Endothelial cell of umbilical vein (primary cell): ENCODE measurements at places on chromosomes 6 and 20. TPM values are rescaled to one million over a fixed set of nuclear protein-coding genes. Genes with fewer than 3 reads are reported as not detected.

DNAH8 gene
- polyA plus RNA-seq, result 0.45 and 0.61 TPM in 2 replicates

PGBD1 gene
- 3.4 and 4.2 TPM in 2 replicates for polyA plus RNA-seq

MEI4 gene
- polyA plus RNA-seq, result not detected in 2 replicates

GSTA3 gene
- polyA plus RNA-seq, result not detected in 2 replicates

PSMF1 gene
- polyA plus RNA-seq, result 166 and 354 TPM in 2 replicates

HRH3 gene
- not detected in 2 replicates for polyA plus RNA-seq

CAGE1 gene
- not detected in 2 replicates for polyA plus RNA-seq

HSPA12B gene
- 3.6 and 3.7 TPM in 2 replicates for polyA plus RNA-seq

AIF1 gene
- not detected in 2 replicates for polyA plus RNA-seq

GPX5 gene
- polyA plus RNA-seq, result not detected in 2 replicates

ROS1 gene
- polyA plus RNA-seq, result not detected in 2 replicates

NRSN1 gene
- polyA plus RNA-seq, result not detected in 2 replicates

ECT2L gene
- not detected in 2 replicates for polyA plus RNA-seq

GNMT gene
- 0.41 and 0.70 TPM in 2 replicates for polyA plus RNA-seq

SLC26A8 gene
- polyA plus RNA-seq, result 0.01 and 0.08 TPM in 2 replicates

GRCh38 chr6:27599859-27600532 lies 127.1 kb upstream of the ZNF184 start:
- no peak for DNase-seq

GRCh38 chr6:6218759-6219085 lies 101.7 kb downstream of the F13A1 start:
- no peak for DNase-seq

DNA sequence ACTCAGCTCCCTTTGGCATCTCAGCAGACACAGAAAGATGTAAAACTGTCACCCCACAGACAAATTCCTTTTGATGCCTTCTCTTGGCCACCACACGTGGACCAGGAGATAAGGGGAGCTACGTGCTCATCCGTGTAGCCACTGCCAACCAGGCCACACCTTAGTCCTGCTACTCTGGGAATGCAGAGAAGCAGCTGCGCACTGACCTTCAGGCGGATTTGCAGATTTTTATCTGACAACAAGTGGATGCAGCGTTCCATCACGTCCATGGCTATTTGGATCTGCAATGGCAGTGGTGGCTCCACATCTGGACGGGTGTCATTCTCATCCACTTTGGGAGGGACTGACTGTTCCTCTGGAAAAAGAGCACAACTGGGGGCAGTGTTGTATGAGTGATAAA lies 30.8 kb downstream of the TTI1 start:
- no peak for DNase-seq

GRCh38 chr6:11313207-11313606 lies 80.7 kb upstream of the NEDD9 start:
- DNase-seq, result no peak

DNA sequence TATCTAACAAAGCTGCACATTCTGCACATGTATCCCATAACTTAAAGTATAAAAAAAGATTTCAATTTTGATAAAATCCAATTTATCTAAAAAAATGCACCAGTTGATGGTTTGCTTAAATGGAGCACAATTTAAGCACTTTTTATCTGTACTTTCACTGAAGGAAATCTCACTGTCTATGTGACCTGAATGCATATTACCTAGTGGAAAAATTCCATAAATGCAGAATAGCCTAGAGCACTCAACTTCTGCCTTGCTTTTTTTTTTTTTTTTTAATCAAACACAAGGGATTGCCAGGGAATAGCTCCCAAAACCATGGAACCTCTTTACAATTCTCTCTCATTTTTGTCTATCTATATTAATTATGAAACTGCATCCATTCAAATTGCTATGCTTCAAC lies 80.4 kb downstream of the RFPL4B start:
- DNase-seq, result no peak

GRCh38 chr20:5608442-5609161 lies 141.6 kb upstream of the SHLD1 start:
- DNase-seq, result peak; percentile 48

- no peak for DNase-seq
Measured at GRCh38 chr6:119915971-119916370, 566.4 kb upstream of the MAN1A1 start.

DNA sequence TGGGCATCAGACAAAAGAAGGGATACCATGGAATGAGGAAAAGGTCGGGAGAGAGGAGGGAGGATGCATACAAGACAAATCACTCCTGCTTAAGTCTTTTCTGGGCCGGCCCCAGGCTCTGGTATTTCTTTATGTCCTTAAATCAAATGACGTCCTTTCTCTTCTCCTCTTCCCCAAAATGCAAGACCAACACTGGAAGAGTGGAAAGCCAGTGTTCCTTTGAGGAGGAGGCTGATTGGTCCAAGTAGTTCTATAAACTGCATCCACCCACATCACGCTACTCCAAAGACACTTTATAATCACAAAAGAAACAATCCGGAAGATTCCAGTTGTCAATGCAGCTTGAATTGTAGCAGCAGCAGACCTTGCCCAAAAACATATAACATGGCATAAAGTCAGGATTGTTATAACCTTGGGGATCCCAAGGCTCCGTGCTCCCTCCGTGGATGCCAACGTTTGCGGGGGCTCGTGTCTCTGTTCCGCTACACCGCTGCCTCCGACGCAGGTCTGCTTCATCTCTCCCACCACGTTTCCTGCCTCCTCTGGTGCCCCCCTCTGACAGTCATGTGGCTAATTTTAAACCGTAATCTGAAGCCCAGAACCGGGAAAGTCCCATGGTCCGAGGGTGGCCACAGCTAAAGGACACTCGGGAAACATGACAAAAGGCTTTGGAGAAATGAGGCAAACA lies 47.1 kb downstream of the MCUR1 start:
- DNase-seq, result peak; percentile 26

GRCh38 chr6:38248500-38249234 lies 391.1 kb downstream of the BTBD9 start:
- DNase-seq, result no peak

- DNase-seq, result no peak
Measured at GRCh38 chr20:768426-768978, at the start of gene SLC52A3. Gene SLC52A3, minus strand, starts transcription at chr20:768500. Its CDS starts 2,726 bp downstream, at chr20:765774.

DNA sequence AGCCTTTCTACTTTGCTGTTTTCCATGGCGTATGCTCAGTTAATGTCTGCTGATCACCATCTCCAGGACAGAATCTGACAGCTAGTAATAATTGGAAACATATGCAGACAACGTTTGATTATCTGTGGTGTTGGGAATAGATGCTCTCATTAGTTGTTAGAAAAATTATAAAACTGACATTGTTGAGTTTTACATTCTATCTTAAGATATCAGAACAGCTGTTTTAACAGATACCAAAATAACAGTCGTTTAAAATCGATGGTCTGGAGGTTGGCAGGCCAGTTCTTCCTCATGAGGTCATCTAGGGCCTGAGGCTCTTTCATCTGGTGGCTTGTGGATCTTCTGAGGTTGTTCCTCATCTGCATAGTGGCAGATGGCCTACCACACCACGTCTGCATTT lies 137.6 kb downstream of the AIG1 start:
- no peak for DNase-seq

GRCh38 chr20:40967700-40968099 lies 60.9 kb upstream of the TOP1 start:
- DNase-seq, result no peak

GRCh38 chr20:55456316-55456940 lies 548.9 kb downstream of the CBLN4 start:
- no peak for DNase-seq

- DNase-seq, result no peak
Measured at GRCh38 chr6:41696788-41697187, 38.6 kb downstream of the TFEB start.

DNA sequence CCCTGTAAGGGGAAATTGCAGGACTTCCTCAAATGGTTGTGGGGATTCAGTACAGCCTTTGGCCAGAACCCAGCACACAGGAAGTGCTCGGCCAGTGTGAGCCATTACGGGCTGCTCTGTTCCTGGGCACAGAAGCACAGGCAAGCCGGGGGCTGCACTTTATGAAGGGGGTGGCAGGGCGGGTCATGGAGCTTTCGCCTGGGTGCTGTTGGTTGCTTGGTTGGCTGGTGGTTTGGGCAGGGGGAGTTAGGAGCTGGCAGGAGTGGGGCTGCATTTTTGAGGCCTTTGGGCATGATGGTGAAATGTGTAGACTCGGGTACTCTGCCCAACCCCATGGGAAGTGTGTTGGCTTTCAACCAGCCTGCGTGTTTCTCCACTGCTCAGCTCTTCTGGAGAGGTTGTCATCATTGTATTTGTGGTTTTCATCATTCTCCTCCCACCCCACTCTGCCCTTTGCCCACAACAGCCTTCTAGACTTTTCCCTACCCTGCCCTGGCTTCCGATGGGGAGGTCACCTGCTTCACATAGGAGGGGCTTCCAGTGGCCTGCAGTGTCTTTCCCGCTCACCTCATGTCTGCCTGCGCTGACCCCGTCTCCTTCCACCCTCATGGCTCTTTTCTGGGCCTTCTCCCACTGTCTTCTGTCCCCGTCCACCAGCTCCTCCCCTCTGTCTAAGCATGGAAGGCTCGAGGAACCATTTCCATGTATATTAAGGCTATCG lies 16.1 kb upstream of the RBM38 start:
- no peak for DNase-seq

DNA sequence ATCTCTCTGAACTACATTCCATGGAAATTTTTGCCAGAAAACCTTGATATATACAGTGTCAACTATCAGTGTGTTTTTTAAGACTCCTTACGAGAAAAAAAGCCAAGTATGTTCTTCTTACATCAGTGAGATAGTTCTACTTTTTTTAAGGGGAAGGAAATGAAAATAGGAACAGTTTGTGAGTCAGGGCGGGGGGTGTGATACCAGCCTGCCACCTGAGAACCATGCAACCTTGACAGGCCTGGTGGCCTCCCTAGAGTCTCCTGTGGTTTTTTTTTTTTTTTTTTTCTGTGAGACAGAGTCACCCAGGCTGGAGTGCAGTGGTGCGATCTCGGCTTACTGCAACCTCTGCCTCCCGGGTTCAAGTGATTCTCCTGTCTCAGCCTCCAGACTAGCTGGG lies 96.3 kb upstream of the GCM1 start:
- DNase-seq, result no peak

- no peak for DNase-seq
Measured at GRCh38 chr6:33633084-33633461, 12.0 kb downstream of the ITPR3 start.

DNA sequence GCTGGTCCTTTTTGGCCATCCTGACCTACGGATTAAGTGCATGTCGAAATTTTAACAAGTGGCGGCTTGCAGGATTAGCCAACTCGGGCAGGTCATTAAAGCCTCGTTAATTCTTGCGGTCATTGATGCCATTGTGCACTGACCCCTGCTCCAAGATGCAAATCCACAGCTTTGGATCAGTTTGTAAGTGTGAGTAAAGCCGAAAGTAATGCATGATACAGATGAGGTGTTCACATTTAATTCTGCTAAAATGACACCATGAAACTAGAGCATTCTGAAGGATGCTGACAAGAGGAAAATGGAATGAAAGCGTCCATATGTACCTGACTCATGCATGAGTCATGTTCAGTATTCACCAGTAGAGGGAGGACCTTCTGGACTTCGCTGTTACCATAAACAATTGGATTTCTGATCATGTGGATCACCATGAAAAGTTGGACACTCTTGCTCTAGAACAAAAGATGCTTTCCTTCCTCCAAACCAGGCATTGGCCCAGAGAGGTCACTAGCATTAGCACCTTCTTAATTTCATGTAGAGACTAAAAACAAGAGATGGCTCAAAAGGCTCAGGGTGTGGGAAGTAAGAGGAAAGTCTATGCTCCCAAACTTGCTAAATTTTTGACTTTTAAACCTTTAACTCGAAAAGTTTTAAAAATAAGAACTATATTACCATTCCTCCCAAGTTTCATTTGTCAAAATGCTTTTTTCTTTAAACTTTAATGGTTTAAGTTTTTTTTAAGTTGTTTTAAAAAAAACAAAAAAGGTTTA lies 48.0 kb downstream of the MUC22 start:
- peak; percentile 80 for DNase-seq

GRCh38 chr6:90124874-90125510 lies 171.7 kb downstream of the BACH2 start:
- DNase-seq, result no peak

GRCh38 chr6:109738255-109738654 lies 47.2 kb downstream of the FIG4 start:
- no peak for DNase-seq

DNA sequence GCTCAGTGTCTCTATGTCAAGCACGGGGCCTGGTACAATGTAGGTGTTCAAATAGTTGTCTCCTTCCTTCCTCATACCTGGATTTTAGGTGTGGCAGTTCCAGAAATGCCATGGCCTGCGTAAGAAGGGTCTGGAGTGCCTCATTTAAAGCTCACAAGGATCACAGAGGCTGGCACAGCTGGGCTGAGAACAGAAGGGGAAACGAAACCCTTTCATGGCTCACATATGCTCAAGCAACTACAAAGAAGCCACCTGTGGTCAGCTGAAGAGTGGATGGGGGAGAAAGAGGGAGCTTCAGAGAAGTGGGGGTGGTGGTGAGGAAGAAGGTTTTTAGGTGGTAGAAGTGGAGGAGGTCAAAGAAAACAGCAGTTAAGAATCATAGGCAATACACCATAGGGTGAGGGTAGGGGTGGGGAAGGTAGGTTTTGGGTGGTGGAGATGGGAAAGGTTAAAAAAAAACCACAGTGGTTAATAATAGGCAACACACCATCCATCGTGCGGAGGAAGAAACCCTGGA lies 17.0 kb upstream of the TOP1 start:
- no peak for DNase-seq

DNA sequence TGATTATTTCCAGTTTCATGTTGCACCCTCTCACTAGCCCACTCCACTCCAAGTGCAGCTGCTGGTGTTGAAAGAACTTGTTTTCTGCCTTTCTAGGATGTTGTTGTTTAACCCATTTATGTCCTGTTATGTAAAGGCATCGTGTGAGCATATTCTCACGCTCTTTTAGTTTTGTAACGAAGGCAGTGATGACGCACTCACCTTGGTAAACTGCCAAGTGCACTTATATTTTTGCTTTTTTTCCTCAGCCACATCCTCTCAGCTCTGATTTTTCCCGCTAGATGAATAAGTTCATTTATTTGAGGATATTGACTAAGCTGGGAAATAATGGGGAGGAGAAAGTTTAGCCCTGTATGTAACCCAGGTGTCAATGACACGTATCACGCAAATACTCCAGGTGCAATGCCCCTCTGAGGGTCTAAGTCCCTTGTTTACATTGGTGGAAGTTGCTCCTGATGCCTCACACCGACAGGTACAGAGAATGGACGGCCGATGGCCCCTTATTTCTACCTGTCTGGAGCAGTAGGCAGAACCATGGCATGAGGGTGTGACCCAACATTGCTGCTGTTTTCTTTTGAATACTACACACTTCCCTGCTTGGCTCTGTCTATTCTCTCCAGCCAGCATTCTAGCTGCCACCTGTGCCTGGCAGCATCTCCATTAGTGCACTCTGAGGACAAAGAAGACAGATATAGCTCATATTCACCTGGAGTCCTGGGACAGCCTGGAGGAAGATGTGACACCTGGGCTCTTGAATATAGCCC lies 132.7 kb upstream of the SLC24A3 start:
- DNase-seq, result no peak

GRCh38 chr20:35600993-35601973 lies 14.3 kb upstream of the SPAG4 start:
- DNase-seq, result peak; percentile 79

GRCh38 chr20:34334654-34335407 lies 28.2 kb upstream of the ITCH start:
- DNase-seq, result peak; percentile 52
